Activated CD8-positive, alpha-beta memory T cell treated with anti-CD3 and anti-CD28 coated beads for 36 hours (primary cell): ENCODE measurements at places on chromosomes 1 and 21. TPM values are rescaled to one million over a fixed set of nuclear protein-coding genes. Genes with fewer than 3 reads are reported as not detected.

Gene ANXA9
- total RNA-seq = 0.10 TPM

Gene RGS2
- 6.2 TPM for total RNA-seq

Gene FMN2
- not detected for total RNA-seq

Gene TTC34
- total RNA-seq = 1.1 TPM

Gene OLIG2
- not detected for total RNA-seq

Gene TMIGD3
- not detected for total RNA-seq

Gene CD1C
- total RNA-seq = 1.3 TPM

Gene FAM72A
- 23.0 TPM for total RNA-seq

Gene C1orf115
- 0.08 TPM for total RNA-seq

Gene ADCY10
- total RNA-seq = not detected

Gene PRPF38A
- total RNA-seq = 121 TPM

Gene SEMA4A
- total RNA-seq = 18.4 TPM

Gene ASCL5
- not detected for total RNA-seq

Gene OR2T5
- total RNA-seq = not detected

Gene NLRP3
- 2.9 TPM for total RNA-seq

Gene CRNN
- total RNA-seq = not detected

Gene LDLRAD1
- not detected for total RNA-seq

Gene MUTYH
- total RNA-seq = 62.9 TPM
